ENCODE measurements at places on chromosomes 5 and 9.

DNA sequence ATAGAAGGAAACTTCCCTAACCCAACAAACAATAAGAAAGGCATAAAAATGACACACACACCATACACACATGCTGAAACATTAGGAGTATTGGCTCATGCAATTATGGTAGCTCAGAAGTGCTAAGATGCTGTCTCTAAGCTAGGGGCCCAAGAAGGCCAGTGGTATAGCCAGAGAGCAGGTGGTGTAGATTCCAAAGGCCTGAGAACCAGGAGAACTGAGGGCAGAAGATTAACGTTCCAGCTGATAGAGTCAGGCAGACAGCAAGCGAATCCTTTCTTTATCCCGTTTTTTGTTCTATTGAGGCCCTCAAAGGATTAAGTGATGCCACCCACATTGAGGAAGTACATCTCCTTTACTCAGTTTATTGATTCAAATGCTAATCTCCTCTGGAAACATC lies 262.9 kb downstream of the EPB41L4A start:
- no peak for DNase-seq

DNA sequence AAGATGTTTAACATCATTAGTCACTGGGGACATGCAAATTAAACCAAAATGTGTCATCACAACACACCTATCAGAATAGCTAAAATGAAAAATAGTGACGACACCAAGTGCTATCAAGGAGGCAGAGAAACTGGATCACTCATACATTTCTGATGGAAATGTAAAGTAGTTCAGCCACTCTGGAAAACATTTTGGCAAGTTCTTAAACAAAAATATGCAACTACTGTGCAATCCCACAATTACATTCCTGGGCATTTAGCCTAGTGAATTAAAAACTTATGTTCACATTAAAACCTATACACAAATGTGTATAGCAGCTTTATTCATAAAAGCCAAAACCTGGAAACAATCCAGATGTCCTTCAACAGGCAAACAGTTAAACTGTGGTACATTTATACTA lies 53.1 kb downstream of the SVEP1 start:
- no peak for DNase-seq

DNA sequence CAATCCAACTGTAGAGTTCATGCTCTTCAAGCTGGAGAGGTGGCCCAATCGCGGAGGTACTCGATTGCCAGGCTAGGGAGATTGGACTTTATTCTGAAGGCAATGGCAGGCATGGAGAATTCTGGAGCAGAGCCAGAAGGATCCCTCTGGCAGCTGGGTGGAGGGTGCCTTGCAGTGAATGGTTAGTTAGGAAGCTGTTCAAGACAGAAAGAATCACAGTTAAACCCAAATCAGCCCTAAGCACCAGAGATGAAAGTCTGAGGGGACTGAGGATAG lies 182.4 kb downstream of the RGS3 start:
- no peak for DNase-seq

GRCh38 chr5:92444888-92445287 lies 1061.8 kb upstream of the ARRDC3 start:
- DNase-seq = no peak

GRCh38 chr9:135334953-135335460 lies 144.6 kb upstream of the PPP1R26 start:
- DNase-seq = no peak
